ENCODE measurements at places on chromosomes 2 and 18.

DNA sequence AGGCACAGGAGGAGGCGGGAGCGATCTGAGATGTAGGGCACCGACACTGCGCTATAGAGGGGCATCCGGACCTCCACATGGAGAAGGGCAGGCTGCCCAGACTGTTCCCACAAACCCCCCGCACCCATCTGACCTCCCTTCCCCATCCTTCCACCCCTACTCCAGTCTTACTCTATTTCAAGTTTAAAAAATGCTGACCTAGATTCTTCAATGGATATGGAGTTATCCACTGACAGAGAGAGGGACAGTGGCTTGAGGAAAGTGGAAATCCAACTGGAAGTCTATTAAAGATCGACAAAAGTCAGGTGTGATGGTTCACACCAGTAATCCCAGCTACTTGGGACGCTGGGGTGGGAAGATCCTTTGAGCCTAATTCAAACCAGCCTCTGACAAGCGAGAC, 5.1 kb upstream of the DGUOK start:
- DNase-seq, result no peak

DNA sequence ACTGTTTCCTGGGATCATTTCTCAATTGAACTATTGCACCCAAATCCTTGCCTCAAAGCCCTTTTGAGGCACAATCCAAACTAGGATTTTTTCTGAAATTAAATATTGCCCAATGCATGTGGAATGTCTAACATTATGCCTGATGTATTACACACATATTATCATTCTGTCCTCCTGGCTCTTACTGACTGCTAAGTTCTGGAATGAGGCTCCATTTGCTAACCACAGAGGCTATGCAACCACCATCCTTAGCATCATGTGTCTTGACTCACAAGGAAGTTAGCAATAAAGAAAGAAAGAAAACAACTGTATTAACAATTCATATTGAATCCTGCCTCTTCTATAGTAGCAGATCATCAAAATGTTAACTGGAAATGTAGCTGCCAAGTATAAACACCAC, 1142.7 kb downstream of the CNTNAP5 start:
- peak; percentile 82 for DNase-seq

DNA sequence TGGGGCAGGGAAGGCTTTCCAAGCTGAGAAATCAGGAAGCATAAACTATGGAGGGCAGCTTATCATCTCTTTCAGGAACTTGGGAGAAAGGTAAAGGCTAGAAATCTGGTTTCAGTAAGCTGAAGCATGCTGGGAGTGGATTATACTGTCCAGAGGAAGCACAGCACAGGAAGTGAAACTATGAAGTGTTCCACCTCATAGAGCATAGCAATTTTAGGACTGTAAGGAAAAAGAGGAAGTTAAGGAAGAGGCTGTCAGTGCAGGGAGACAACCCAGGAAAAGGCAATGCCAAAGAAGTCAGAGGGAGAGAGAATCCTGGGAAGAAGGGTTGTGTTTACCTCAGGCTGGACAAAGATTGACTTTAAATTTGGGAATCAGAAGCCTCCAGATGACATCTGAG, 51.9 kb downstream of the EFEMP1 start:
- no peak for DNase-seq

GRCh38 chr2:28687171-28687570, 64.5 kb upstream of the PPP1CB start:
- no peak for DNase-seq

DNA sequence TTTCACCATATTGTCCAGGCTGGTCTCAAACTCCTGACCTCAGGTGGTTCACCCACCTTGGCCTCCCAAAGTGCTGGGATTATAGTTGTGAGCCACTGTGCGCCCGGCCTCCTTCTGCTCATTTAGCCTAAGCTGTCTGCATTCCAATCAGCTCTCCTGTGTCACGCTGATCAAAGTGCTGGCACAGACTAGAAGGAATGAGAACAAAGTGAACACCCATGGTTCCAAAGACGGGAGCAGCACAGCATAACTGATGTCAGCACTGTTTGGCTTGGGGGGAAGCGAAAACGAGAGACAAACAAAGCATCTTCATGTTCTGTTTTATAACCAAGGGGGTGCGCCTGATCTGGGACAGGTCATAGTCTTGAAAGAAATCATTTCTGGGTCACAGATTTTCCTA, 43.3 kb downstream of the DIPK1C start:
- no peak for DNase-seq

DNA sequence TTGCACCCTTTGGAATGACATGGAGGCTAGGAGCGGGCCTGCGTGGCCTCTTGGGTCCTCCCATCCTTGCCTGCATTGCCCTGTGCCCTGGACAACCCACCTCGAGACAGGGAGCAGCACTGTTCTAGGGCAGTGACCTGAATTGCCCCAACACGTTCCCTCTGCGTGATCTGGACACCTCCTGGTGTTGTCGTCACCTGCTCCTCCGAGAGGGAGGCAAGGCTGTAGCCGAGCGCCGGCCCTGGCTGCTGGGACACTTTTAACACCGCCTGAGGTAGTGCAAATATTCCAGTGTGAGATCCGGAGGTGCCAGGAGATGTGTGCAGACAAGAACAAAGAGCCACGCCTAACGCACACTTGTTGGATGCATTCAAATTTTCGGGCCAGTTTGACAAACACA, 131.5 kb downstream of the SMAD7 start:
- no peak for DNase-seq
